ENCODE measurements at places on chromosomes 4 and X.

DNA sequence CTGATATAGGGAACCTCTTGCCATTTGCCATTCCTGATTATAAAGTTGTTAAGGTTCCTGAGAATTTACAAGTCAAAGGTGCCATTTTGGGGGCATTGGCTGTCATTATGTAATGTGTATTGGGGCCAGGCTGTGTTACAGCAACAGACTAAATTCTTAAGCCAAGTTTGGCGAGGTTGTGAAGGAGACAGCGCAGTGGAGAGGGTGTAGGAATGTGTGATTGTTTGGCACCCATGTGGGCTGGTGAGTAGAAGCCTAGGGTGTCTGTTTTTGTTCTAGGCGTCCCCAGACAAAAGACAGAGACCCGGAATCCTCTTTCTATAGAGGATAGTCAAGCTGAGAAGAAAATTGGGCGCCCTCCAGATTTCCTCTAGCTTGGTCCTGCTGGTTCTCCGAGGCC, 2535.3 kb downstream of the PCDH7 start:
- no peak for DNase-seq

GRCh38 chr4:2823301-2823670, 20.4 kb upstream of the ADD1 start:
- no peak for DNase-seq

GRCh38 chr4:4689694-4690440, 148.0 kb upstream of the STX18 start:
- no peak for DNase-seq

- DNase-seq, result no peak
Measured at GRCh38 chr4:68905939-68906779, 45.4 kb downstream of the UGT2A3 start.

GRCh38 chr4:140666889-140667614, 89.1 kb downstream of the TBC1D9 start:
- DNase-seq, result no peak

DNA sequence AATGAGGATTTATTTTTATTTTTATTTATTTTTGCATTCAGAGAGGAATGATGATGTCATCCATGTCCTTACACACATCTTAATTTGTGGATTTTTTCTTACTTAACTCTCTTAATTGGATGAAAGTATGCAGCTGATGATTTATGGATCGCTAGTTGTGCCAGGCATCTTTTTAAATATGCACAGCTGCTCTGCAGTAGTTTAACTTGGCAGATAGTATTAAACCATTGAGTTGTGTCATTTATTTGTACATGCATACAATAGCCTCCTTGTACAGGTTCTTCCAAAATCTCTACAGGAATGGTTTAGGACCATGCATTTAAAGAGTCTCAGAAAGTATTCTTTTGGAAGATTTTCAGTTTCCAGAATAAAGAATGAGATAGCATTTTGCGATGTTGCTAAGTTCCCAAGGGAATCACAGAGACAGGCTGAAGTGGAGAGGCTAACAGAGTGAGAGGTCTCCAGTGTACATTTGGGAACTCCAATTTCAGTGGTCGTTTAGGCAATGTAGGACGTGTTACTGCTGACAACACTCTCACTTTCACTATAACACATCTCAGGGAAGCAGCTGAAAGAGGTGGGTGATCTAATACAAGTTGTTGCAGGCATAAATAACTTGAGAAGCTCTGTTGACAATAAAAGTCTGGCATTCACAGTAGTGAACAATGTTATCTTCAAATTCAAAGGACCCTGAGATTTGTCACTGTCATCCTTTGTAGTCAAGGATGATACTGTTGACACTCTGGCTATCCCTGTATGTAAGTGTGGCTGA, 49.9 kb upstream of the SCRG1 start:
- DNase-seq, result no peak

- peak; percentile 53 for DNase-seq
Measured at GRCh38 chrX:104318330-104319009, 63.7 kb upstream of the ESX1 start.

Measured in H4 (cell line).